SIG-M5 (cell line): ENCODE measurements at places on chromosomes 7 and 10.

- no peak for DNase-seq
These were observed 3.4 kb downstream of the H2BK1 start for GRCh38 chr7:151206914-151207313.

GRCh38 chr10:22539579-22540298, 174.6 kb downstream of the PIP4K2A start:
- no peak for DNase-seq

- DNase-seq: no peak
These were observed 45.2 kb downstream of the PNLIPRP3 start for GRCh38 chr10:116472891-116473290.

GRCh38 chr7:18798088-18798906, 302.7 kb downstream of the HDAC9 start:
- no peak for DNase-seq

DNA sequence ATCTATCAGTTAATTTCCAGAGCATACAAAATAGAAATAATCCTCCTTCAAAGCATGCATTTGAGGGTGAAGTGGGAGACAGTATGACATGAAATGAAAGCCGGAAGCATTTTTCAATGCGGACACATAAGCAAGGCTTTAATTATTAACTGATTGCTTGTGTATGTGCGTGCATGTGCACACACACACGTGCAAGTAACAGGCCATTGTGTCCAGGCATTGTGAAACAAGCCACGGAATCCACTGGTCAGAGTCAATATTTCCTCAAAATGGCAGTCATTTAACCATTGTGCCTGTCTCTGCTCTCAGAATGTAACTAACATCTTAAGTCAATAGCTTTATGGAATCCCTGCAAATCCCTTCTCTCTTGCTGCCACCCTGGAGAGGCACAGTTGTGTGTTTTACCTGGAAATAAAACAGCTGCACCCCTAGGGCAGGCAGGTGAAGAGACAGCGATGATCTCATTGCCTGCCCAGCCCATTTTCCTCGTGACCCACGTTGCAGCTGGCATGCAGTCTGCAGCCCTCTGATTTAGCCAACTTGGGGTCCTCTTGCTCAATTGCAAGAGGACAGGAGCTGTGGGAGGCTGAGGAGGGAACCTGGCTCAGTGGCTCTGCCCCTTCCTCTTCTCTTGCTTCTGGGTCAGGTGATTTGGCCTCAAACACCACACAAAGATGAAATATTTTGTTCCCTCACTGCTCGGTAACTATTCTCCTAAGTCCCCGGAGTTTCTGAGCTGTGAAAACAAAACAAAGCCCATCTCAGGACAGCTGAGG, 500.9 kb upstream of the ZMIZ1 start:
- no peak for DNase-seq
